ENCODE measurements at places on chromosomes 6 and 20. TPM values are rescaled to one million over a fixed set of nuclear protein-coding genes. Genes with fewer than 3 reads are reported as not detected.

Gene HDGFL1
- not detected for total RNA-seq

Gene SLC24A3
- total RNA-seq: not detected

GRCh38 chr20:47233333-47234188 is 122.9 kb downstream of the ZMYND8 start:
- H3K4me1 ChIP-seq: peaks cover 2% of the 10 kb centered on the region
- no peak overlapping the region for H3K4me3 ChIP-seq
- peaks cover 35% of the 10 kb centered on the region for H3K36me3 ChIP-seq
- no peak for DNase-seq

DNA sequence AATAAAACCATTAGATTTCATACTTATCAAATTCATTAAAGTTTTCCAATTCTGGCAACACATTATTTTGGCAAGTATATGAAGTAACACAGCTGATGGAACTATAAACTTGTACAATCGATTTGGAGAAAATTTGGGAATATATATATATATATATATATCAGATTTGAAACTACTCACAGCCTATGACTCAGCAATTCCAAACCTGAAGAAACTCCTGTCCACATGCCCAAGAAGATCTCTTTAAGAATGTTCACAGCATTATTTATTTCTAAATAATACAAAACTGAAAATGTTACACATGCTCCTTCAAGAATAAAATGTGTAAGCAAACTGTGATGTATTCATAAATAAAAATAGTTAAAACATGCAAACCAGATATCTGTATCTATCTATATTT is 270.1 kb downstream of the TFAP2A start:
- H3K36me3 ChIP-seq: no peaks in the 10 kb centered on the region
- H3K27me3 ChIP-seq: peaks cover 10% of the 10 kb centered on the region
- H3K4me3 ChIP-seq: no peak overlapping the region

GRCh38 chr6:6697620-6698019 is 109.1 kb downstream of the LY86 start:
- H3K4me3 ChIP-seq: no peak overlapping the region
- peaks cover 10% of the 10 kb centered on the region for H3K27me3 ChIP-seq
- DNase-seq: no peak
- no peak overlapping the region for H3K27ac ChIP-seq
- no peaks in the 10 kb centered on the region for H3K4me1 ChIP-seq

DNA sequence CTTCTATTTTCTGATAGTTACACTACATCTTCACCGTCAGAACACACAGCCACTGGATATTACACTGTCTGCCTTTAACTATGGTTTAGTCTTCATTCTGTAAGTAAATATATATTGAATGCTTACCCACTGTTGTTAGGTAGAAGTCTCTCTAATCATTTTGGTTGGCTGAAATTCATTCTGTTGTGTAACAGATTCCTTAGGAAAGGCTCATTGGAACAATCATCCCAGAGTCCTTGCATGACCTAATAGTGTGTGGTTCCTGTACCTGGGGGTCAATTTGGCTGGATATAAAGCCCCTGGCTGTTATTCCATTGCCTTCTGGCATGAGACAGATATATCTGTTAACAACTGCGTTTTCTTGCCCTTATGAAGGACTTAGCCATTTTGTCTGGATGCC is 9.9 kb downstream of the BLOC1S5 start:
- no peak overlapping the region for H3K27ac ChIP-seq
- DNase-seq: no peak
- H3K27me3 ChIP-seq: no peaks in the 10 kb centered on the region
- H3K4me1 ChIP-seq: peaks cover 4% of the 10 kb centered on the region
- peaks cover 29% of the 10 kb centered on the region for H3K36me3 ChIP-seq
- H3K4me3 ChIP-seq: no peak overlapping the region

Gene SLC22A16
- not detected for total RNA-seq
